ENCODE measurements at places on chromosomes 3 and 15.

DNA sequence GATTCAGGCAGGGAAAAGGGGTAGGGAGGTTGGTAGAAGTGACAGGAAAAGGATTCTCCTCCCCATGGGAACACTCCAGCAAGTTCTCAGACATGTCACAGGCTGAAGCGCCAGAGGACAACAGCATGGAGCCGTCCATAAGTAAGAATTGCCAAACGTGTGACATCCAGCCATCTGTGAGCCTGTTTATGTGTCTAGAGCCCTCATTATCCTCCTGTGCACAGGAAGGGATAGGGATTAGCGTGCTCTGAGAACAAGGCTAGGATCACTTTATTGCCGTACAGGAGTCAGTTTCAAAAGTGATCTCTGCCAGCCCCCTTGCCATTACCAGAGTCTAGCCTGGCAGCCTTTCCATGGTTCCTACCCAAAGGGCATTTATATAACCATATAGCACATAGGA, 549.5 kb downstream of the NTRK3 start:
- no peak for DNase-seq

GRCh38 chr3:159782724-159783421, 205.8 kb upstream of the IL12A start:
- no peak for DNase-seq

DNA sequence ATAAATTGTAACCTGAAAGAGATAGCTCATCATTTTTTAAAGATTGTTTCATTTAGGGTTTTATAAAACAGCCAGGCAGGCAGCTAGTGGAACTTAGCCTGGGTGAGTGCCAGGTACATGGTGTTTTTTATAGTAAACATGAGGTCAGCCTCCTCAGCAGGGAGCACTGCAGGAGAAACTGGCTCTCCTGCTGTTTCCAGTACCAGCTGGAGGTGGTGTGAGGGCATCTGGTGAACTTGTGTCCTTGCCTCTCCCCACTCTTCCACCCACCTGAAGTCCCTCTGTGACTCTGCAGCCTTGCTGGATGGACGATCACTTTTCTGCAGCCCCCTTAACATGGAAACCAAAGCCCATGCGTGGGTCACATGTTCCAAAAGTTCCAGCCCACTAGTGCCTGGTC, 128.4 kb downstream of the FAM174B start:
- no peak for DNase-seq

DNA sequence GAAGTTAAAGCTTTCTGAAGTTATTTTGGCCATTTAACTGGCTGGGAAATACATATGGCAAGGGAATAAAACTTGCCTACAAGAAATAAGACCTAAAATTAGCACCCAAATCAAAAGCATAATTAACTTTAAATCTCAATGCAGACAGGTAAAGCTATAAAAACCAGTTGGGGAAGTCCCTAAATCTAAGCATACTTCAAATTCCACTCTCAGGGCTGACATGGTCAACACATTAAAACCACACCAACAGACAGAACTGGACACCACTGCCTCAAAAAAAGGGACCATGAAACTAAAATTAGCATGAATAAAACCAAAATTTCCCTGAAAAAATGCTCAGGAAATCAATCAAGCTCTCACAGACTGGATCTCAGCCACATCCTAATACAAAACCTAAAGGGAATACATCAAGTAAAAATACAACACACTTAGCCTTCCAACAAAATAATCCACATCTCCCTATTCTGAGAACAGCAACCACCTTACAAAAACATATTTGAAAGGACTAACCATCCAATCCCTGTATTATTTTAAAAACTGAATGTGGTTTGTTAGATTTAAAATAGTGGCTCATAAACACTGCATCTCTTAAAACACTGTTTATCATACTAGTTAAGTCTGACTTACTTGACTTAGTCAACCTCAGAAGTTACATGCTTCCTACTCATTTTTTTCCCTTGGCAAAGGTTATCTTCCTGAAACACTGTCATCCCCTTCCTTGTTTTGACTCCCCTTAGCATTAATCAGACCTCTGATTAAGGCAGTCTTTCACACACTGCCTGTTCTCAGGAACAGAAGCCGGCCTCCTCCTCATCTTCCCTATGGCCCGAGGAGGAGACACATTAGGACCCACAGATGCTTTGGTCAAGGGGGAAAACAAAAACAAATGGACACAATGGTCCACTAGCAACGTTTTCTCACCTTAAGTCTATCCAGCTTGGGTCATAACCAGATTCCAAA, 8.3 kb downstream of the TRA2B start:
- no peak for DNase-seq

GRCh38 chr3:16584880-16585279, 20.3 kb downstream of the DAZL start:
- no peak for DNase-seq
